ENCODE measurements at places on chromosomes 1 and 21. TPM values are rescaled to one million over a fixed set of nuclear protein-coding genes. Genes with fewer than 3 reads are reported as not detected.
A peak's percentile ranks its signal among the peaks of the same experiment; 100 is the strongest.

SLAMF6 gene
- 10.9 TPM for total RNA-seq

GRCh38 chr1:116852910-116853309 is 56.8 kb upstream of the PTGFRN start:
- no peak for DNase-seq

DNA sequence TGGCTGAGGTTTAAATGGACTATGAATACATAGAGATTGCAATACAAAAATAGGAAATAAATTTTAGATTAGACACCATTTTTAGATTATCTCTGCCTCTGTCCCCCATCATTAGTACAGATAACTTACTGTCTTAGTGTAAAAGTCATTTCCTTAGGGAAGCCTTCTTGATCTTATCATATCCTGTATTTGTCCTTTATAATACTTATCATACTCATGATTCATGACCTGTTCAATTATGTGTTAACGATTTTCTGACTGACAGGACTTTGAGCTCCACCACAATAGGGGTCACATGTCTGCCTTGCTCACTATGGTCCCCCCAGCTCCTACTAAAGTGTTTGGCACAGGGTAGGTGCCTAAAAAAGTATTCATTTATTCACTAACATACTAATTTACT is 14.6 kb downstream of the TEX38 start:
- DNase-seq, result no peak

- DNase-seq, result no peak
These were observed 315.7 kb downstream of the TPR start for GRCh38 chr1:186059311-186059710.

FABP3 gene
- not detected for total RNA-seq

DNA sequence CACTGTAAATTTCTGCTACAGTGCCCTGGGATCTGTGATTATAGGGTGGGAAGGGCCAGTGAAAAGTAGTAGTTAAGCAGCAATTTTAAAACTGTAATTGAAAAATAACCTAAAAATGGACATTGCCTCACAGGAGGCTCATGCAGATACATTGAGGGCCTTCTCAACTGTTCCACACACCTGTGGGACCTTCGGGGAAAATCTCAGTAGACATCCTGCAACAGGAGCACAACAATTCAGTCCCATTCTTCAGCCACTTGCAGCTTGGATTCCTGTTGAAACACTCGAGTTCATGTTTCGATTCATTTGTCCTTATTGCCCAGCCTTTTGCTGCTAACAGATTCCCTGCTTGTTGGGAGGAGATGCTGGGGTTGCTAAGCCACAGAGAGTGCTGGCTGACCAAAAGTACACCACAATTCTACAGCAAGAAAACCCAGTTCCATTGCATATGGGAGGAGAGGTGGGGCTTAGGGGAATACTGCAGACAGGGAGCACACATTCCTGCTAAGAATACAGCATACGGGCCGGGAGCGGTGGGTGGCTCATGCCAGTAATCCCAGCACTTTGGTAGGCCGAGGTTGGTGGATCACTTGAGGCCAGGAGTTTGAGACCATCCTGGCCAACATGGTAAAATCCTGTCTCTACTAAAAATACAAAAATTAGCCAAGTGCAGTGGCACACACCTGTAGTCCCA is 4.5 kb downstream of the TMCC2 start:
- DNase-seq, result no peak

HPCAL4 gene
- 0.64 TPM for total RNA-seq

DNA sequence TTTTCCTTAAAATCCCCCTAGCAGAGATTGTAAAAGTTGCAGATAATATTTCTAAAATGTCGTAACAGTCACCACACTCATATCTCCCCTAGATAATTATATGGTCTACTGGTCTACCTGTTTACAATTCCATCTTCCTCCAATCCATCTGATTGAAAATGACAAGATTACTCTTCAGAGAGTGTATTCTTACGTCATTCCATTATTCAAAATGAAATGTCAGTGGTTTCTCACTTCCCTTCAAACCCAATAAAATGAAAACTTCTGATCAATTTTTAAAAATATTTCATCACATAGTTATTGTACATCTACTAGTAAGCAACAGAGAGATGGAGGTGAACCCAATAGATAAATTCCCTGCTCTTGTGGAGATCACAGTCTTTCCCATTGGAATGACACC is 202.2 kb upstream of the C8B start:
- no peak for DNase-seq

- DNase-seq, result no peak
These were observed 363.4 kb downstream of the PDE4B start for GRCh38 chr1:66156144-66156543.

CELA3A gene
- not detected for total RNA-seq

SZRD1 gene
- 279 TPM for total RNA-seq

- DNase-seq, result no peak
These were observed 12.0 kb downstream of the MIIP start for GRCh38 chr1:12031039-12031980.

- DNase-seq, result no peak
These were observed 198.2 kb upstream of the FGGY start for GRCh38 chr1:59098655-59099054.

- DNase-seq, result no peak
These were observed 1.1 kb upstream of the FOXD3 start for GRCh38 chr1:63321066-63321784.

C1QC gene
- total RNA-seq, result not detected

GRCh38 chr1:178506669-178507068 is 6.2 kb upstream of the TEX35 start:
- DNase-seq, result peak; percentile 39

DNA sequence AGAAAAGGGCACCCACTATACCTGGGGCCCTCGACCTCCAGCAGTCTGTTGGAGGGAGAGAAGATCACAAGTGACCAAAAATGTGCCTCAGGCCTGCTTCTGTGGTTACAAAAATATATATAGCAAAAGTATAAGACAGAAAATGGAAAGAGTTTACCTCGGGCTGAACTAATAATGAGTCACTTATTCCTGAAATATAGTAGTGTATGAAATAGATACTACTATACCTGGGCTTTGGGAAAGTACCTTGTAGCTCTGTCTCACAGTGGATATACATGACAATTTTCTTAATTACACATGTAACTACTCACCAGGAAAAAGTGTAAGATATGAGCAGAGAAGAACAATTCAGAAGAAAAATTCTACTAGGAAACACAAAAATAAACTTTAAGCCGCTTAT is 7.3 kb upstream of the APCS start:
- DNase-seq, result no peak

- no peak for DNase-seq
These were observed 7.0 kb upstream of the GBP6 start for GRCh38 chr1:89356658-89357400.

EPHA10 gene
- total RNA-seq, result not detected

DNA sequence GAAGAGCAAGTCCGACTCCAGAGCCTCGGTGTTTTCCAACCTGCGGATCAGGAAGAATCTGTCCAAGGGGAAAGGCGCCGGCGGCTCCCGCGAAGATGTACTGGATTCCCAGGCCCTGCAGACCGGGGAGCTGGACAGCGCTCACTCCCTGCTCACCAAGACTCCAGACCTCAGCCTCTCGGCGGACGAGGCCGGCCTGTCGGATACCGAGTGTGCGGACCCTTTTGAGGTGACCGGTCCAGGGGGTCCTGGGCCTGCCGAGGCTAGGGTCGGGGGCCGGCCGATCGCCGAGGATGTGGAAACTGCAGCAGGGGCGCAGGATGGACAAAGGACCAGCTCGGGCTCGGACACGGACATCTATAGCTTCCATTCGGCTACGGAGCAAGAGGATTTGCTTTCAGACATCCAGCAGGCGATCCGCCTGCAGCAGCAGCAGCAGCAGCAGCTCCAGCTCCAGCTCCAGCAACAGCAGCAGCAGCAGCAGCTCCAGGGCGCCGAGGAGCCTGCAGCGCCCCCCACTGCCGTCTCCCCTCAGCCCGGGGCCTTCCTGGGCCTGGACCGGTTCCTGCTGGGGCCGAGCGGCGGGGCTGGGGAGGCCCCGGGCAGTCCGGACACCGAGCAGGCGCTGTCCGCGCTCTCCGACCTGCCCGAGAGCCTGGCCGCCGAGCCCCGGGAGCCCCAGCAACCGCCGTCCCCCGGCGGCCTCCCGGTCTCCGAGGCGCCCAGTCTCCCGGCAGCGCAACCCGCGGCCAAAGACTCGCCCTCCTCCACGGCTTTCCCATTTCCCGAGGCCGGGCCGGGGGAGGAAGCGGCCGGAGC is 827 bp downstream of the FMN2 start:
- no peak for DNase-seq

SDF4 gene
- 251 TPM for total RNA-seq

DNA sequence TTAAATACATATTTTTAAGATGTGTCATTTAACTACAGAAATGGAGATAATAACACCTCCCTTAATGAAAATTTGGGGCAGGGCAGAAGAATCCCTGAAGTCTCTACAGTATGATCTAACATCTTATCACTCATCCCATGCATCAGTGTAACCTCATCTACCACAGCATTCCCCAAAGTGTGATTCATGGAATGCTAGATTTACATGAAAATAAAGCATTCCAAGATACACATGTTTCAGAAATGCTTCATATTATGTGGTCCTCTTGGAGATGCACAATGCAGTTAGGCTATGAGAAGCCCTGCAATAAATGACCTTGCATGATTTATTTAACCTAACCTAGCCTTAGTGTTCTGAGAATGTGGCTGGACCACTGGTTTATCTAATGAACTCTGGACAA is 166.9 kb upstream of the SYT6 start:
- DNase-seq, result no peak

DNA sequence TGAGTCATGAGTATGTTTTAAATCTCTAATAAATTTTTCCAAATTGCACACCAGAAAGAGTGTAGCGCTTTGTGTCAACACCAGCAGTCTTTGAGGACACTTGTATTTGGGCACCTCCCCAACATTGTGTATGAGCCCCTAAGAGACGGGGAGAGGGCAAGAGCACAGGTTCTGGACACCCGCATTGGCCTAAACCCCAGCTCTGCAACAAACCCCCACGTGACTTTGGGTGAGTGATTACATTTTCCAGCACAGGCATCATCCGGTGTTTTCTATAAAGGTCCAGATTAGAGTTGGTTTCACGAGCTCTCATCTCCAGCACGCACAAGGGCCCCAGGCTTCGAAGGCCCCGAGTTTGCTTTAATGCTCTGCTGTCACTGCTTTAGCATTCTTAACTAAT is 66.3 kb upstream of the SLC45A1 start:
- DNase-seq, result no peak

DNA sequence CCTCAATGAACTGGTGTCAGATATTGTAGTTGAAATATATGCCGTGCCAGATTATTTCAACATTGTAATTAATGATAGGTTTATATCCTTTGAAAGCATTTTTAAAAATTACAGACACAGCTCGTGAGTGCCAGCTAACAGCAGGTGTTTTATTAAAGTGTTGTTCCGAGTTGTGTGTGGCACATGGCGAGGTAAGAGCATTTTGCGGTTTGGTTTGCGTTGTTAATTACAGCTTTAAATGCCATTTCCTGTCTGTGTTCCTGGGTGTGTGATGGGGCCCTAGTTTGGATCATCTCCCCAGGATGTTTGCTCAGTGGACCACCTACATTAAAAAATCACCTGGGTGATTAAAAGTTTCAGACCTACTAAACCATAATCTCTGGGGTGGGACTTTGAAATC is 97.4 kb downstream of the PRDM2 start:
- DNase-seq, result no peak

CIART gene
- 2.4 TPM for total RNA-seq

- no peak for DNase-seq
These were observed 268.2 kb downstream of the LRRC7 start for GRCh38 chr1:69835955-69836354.

CLCA2 gene
- total RNA-seq, result not detected

DNA sequence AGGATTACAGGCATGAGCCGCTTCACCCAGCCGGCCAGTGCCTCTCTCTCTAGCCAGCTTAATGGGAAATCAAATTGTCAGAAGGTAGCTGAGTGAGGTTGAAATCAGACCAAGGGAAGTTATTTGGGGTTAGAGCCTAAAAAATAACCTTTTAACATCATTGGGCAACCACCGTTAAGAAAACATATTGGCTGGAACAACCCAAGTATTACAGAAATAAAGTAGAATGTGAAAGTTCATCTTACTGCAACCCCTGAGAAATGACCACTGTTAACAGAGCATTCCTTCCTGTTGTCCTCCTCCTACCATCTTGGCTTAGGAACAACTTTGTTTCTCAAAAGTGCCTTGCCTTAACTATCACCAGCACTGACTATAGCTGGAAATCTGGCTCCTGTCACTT is 3.2 kb upstream of the RNF186 start:
- no peak for DNase-seq

DNA sequence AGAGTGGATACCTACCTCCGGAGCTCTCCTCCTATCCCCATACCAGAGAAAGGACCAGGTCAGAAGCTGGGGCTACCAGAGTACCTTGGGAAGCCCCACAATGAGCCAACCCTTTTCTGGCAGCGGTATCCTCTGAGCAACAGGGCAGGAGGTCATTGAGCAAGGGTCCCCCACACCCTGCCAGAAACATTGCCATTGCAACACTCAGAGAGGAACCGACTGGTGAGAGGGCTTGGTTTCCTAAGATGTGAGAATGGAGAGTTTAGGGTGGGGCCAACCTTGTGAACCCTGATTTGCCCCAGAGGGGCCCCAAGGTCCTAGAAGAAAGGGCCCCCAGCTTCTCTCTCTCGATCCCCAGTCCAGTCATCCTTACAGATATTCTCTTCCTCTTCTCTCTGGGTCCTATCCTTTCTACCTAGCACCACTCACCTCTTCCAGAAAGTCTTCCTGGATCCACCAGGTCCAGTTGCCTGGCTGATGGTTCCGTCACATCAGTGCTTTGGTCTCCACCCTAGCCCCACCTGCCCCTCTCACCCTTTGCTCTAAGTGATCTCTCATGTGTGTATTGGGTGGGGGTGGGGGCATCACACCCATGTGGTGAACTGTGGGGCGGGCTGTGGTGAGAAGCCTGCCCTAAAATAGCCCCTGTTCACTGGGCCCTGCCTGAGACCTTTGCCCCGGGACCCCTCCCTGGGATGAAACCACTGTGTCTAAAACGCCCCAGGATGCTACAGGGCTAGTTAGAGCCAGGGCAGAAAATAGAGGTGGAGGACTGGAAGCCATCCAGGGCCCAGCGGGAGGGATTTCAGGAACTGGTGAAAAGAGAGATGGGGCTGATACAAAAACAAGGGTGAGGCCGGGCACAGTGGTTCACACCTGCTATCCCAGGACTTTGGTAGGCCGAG is 8.7 kb downstream of the FGR start:
- peak; percentile 91 for DNase-seq

GRCh38 chr21:29297483-29298347 is 1.0 kb upstream of the BACH1 start:
- DNase-seq, result no peak

DNA sequence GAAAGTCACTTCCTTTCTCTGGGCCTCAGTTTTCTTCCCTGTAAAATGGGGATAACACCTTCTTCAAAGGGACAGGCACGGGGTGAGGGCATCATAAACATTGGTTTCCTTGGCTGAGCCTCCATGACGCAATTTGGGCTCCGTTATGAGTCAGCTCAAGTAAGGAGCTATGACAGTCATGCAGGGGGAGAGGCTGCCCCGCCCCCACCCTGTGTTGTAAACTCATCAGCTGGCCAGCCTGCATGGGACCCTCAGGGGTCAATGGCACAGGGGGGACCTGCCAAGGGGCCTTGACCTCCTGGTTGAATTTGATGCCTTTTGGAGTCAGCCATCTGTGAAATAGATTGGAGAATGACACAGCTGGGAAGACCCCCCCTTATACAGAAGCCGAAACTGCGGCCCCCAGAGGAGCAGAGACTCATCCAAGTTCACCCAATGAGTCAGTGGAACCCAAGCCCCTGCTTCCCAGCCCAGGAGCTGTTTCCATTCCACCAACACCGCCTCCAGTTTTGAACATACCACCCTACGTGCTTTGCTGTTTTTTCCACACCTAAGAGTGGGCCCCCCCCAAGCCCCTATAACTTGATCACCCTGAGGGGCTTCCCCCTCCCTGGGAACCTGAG is 36.8 kb upstream of the RUNX3 start:
- peak; percentile 93 for DNase-seq

BARHL2 gene
- not detected for total RNA-seq

Data from natural killer cell treated with Interleukin-12 subunit alpha and Interleukin-12 subunit beta and Interleukin-15 and Interleukin-18, amount 100 ng/mL, for 72 hours (primary cell).